ENCODE measurements at places on chromosomes 16 and 17.

- DNase-seq: no peak
Observed at GRCh38 chr16:25570131-25570530, 121.6 kb upstream of the HS3ST4 start.

DNA sequence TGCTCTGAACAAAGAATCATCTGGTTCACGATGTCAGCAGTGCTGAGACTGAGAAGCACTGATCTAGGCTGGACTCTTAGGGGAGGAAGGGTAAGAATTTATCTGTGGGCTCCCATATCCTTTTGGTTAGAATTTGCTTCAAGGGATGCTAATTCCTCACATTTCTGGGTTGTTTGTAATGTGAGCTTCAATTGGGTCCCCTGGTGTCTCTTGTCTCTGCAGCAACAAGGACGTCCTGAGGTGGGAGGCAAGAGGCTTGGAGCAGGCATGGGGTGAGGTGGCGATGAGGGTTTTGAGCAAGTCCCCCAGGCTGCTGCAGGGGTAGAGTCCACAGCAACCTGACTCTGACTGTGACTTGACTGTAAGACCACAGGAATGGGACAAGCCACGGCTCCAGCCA, 213.8 kb upstream of the NLRP1 start:
- DNase-seq: no peak

- DNase-seq: no peak
Observed at GRCh38 chr16:22948603-22949368, 134.8 kb downstream of the HS3ST2 start.

- no peak for DNase-seq
Observed at GRCh38 chr17:82820278-82821251, 19.3 kb downstream of the ZNF750 start.

DNA sequence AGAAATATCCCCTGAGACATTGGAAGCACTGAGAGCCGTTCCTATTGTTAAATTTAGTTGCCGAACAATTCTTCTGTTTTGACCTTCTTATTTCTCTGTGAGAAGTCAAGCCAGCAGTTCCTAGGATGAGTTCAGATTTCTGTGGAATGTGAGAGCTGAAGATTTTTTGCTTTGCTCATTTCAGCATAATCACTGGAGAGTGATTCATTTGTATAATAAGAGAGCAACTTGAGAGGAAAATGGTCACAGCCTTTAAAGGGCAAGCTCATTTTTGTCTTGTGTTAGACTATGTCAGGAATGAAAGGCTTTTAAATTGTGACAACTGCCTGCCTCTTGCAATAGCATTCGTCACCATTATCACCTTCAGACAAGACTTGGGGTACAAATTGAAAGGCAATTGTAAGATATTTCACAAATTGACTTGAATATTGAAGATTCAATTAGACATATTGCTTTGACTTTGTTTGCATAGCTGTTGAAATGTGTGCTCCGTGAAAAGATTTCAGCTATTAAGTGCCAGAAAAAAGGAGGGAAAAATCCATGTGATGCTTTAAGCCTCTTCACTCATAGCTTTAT, 900.0 kb upstream of the GOT2 start:
- no peak for DNase-seq

- peak; percentile 64 for DNase-seq
Observed at GRCh38 chr17:82892899-82893565, 53.2 kb upstream of the ZNF750 start.

- no peak for DNase-seq
Observed at GRCh38 chr16:49930841-49931240, 74.9 kb upstream of the ZNF423 start.

- DNase-seq: no peak
Observed at GRCh38 chr16:55571-56136, 2.0 kb downstream of the SNRNP25 start.
